ENCODE measurements at places on chromosomes 16 and 17. TPM values are rescaled to one million over a fixed set of nuclear protein-coding genes. Genes with fewer than 3 reads are reported as not detected.

C17orf113 gene
- total RNA-seq = 0.52 TPM

SDK2 gene
- total RNA-seq = 0.56 TPM

CFAP52 gene
- not detected for total RNA-seq

PPP1R27 gene
- total RNA-seq = 0.22 TPM

WNT9B gene
- total RNA-seq = not detected
